ENCODE measurements at places on chromosomes 5 and 9.

DNA sequence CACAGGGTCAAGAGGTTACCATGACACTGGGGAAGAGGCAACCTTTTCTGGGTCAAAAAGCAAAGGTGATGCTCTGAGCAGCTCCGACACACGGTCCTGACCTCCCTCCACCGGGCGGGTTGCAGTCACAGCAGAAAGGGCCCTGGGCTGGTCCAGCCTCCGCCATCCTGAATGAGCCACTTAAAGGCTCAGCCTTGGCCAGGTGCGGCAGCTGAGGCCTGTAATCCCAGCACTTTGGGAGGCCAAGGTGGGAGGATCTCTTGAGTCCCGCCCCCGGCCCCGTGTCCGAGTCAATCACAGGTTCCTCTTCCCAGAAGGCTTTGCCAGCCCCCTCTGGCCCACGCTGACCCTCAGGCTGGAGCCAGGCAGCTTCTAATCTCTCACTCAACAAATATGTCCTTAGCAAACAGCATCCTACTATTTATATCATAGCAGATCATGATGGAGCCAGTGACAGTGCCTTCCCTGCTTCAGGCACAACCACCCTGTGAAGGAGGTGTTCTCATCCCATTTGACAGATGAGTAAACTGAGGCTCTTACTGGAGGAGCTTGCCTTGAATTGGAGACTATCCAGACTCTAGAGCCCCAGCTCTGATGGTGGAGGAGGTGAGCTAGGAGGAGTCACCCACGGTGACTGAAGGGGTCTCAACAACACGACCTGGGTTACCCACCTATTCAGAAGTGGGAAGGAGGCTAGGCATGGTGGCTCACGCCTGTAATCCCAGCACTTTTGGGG lies 79.1 kb downstream of the LRSAM1 start:
- DNase-seq, result no peak

DNA sequence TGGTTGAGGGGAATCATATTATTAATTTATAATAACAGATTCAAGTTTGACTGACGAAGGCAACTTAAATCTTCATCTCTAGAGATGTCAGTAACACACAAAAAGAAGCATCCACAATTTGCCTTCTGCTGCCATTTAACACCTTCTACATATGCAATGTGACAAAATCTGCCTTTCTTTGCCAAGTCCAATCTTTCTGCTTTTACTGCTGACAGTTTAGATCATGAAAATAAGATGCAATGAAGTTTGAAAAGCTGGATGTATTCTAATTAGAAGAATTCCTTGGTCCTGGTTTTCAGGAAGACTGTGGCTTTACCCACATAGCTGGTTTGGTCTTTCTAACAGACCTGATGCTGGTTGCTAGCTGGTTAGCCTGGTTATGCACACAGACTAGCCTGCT lies 178.9 kb downstream of the ACER2 start:
- no peak for DNase-seq

GRCh38 chr5:172795318-172795977 lies 24.5 kb upstream of the DUSP1 start:
- DNase-seq, result peak; percentile 97

DNA sequence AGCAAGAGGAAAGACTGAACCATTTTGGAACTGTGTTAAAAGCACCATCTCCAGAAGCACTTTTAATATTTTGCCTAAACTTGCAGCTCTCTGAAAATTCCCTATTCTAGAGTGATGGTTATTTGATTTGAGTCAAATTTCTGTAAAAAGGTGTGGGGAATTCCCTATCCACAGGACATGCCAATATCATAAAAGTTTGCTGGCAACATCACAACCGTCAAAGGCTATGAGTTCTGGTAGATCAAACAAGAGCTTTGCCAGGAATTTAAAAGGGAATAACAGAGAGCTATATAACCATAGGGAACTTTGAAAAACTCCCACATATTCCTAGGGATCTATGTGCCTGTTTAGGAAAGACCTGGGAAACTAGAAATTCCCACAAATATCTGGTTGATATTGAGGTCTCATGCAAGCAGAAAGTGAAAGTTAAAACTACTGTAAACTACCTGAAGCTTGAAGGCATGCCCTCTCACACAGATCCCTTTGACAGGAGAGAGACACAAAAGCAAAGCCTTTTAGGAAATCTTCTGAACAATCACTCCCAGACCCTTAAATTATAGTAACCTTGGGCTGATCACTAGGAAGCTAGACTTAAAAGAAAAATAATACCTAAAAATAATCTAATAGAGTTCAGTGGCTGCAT lies 549.9 kb downstream of the ANXA1 start:
- no peak for DNase-seq
